ENCODE measurements at places on chromosomes 16 and 17.

- no peak for DNase-seq
These were observed 46.2 kb downstream of the ZFPM1 start for GRCh38 chr16:88499292-88499691.

DNA sequence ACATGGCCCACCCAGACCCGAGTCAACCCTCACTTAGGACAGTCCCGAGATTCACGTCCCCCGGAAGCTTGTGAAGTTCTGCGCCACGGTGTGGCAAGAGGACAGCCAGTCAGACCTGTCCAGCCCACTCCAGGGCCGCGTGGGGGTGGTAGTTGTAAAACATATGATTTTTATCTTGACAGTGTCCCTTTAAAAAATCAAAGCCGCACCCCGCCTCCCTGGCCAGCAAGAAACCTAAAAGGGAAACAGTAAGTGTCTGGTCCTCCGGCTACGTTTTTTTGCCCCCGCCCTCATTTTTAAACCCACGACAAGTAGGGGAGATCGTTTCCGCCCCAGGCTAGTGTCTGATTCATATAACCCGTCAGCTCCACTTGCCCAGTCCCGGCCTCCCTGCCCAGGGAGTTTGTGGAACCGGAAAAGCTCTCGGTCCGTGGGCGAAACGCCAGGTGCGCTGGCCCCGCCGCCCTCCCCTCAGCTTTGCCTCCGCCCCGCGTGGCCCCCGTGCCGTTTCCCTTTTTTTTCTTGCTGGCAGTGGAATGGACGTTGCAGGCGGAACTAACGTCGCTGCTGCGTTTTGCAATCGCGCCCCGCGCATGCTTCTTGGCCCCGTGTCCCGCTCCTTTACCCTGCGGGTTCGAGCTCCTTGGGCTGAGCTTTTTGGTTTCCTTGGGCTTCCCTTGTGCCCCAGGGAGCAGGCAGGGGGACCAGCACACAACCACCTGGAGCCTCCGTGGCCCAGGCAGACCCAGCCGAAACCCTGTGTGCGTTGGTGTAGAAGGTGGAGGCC is 13.3 kb upstream of the NUDT16L1 start:
- peak; percentile 78 for DNase-seq

DNA sequence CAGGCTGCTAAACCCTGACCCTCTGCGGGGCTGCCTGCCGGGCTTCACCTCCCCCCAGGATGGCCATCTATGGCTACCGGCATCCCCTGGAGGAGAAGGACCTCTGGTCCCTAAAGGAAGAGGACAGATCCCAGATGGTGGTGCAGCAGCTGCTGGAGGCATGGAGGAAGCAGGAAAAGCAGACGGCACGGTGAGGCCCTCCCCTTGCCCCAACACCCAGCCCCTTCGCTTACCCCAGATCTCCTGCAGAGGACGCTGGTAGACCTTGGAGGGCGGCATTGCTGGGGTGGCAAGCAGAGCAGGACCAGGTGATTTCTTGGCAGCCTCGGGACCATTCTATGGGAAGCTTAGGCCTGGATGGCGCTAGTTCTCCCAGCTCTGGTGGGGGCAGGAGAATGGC is 24.5 kb downstream of the ABCC3 start:
- DNase-seq, result no peak

DNA sequence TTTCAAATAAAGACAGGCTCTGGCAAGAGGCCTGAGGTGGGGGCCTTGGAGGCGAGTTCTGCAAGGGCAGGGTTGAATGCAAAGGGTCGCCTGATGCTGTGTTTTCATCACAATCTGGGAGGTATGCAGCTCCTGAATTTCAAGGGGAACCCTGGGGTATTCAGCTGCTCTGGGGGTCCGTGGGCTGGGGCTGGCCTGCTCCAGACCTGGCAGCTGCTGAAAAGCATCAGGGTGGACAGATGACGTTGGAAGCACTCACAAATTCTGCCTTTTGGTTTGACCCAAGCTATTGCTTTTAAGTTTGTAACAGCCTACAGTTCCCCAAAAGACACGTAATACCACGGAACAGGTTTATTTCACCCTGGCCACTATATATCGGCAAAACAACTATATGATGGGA is 1.3 kb downstream of the DNAH17 start:
- DNase-seq, result no peak

GRCh38 chr17:64055183-64056142 is 35.0 kb upstream of the ICAM2 start:
- no peak for DNase-seq

DNA sequence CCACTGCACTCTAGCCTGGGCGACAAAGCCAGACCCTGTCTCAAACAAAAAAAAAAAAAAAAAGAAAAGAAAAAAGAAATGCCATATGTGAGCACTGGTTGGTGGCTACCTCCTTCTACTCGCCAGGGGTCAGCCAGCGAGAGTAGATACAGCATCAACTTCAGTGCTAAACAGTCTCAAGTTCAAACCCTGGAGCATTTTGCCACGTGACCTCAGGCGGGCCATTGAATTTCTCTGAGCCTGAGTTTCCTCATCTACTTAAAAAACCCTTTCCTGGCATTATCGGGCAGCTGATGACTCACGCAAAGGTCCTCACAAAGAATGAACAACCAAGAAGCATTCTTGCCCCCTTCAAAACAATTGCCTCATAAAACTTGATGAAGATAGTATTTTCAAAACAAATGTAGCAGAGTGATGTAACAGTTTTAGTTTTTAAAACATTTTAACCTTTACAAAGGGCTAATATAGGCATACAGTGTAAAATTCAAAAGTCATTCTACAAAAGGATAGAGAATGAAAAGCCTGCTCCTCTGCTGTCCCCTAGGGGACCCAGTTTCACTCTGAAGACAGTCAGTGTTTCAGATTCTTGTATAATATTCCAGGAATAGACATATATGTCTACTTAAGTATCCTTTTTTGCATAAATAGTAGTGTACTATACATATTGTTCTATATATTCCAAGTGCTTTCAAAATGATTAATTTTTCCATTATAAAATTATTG is 28.4 kb downstream of the DNAH2 start:
- peak; percentile 79 for DNase-seq

- DNase-seq, result no peak
These were observed 2.2 kb downstream of the GALNS start for GRCh38 chr16:88854306-88855111.

DNA sequence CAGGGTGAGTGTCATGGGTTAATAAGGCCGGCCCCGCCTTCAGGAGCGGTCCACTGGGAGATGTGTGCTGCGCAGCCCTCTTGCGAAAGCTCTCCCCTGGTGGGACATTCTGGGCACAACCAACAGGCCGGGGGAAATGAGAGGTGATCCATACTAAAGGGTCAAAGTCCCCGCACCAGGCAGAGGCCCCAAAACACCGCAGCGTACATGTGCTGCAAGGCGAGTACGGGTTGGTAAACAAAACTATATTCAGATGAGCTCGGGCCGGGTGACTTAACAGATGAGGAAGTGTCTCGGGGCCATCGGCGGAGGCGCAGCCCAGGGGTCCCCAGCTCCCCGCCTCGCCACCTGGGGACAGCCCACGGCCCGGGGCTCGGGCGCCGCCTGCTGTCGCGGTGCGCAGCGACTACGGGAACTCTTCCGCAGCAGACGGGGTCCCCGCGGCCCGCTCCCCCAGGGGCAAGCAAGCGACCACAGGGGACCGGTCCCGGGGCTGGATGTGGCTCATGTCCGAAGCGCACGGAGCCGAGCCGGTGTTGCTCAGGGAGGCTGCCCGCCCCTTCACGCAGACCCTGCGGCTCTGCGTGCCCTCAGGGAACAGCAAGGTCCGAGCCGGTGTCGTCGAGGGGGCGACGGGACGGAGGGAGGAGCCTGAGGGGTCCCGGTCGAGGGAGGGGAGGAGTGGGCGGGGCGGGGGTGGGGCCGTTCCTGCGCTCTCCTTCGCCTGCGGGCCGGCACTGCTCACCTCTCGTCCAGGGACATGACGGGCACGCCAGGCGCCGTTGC is at the start of gene RAB37:
TSS of gene RAB37 (plus strand) at position 744 of the 786 bp plus-strand sequence. CDS start at position 761, 17 bp downstream.
- DNase-seq, result no peak

DNA sequence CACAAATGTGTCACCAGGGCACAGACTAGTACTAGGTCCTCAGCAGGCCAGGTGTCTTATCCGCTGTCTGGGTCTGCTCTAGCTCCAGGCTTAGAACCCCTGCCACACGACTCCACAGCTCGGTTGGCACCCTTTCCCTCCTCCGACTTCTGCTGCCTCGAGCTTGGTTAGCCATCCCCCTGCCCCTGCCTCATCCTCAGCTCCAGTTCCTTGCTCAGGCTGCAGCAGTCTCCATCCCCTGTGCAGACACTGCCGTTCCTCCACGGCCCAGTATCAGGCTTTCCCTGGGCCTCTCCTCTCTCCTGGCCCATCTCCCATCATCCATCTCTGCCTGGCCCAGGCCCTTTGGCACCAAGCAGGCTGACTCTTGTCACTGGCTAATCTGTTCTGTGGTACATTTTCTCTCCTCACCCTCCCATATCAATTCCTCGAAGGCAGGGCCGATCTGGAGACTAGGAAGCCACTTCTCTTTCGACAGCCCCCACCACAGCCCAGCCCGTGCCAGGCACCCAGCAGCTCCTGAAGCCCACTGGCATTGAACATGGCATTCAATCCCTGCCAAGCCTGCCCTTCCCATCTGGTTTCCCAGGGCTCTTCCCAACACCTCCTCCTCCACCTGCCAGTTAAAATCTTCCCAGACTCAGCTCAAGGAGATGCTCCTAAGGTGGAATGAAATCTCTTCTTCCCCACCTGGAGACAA is 1.4 kb upstream of the GRN start:
- no peak for DNase-seq

- peak; percentile 58 for DNase-seq
These were observed at the start of gene C1QL1 for GRCh38 chr17:44968225-44969143. Gene C1QL1, minus strand, starts transcription at chr17:44968303. Its CDS starts 255 bp downstream, at chr17:44968048.

GRCh38 chr17:58517378-58517927 is 3.0 kb upstream of the MTMR4 start:
- DNase-seq, result no peak

DNA sequence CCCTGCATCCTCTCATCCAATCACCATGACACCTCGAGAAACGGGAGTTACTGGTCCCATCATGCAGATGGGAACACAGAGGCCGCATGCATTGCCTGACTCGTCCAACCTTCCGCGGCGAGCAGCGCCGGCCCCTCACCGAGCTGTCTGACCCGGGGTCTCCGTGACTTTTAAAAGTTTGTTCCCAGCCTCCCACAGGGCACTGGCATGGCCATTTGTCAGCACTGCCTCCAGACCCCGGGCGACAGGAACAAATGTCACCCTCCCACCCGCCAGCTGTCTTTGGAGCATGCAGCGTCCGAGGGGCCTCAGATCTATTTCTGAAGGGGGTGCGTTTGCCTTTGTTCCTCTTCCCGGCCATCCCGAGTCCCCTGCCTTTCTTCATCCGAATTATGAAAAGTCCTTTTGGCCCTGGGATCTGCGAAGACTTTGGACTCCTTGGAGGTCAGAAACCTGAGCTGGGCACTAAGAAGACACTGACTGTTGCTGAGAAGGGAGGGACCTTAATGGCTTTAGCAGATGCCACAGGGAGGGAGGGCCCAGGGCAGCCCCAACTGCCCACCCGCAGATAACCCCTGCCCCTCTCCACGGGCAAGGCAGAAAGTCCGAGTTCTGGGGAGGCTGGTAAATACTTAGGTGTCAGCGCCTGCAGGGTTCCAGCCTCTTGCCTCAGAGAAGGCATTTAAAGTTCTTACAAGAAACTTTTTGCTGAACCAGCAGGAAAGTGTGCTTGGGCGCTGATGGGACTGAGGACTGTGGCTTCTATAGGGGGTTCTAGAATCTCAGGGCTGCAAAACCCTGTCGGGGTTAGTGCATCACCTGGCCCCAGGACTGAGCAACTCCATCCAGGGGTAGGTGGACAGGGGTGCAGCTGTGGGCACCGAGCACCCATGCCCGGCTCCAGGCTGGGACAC is 348.1 kb downstream of the FOXL1 start:
- no peak for DNase-seq

GRCh38 chr16:89303617-89304016 is 86.1 kb downstream of the ZNF778 start:
- DNase-seq, result no peak

DNA sequence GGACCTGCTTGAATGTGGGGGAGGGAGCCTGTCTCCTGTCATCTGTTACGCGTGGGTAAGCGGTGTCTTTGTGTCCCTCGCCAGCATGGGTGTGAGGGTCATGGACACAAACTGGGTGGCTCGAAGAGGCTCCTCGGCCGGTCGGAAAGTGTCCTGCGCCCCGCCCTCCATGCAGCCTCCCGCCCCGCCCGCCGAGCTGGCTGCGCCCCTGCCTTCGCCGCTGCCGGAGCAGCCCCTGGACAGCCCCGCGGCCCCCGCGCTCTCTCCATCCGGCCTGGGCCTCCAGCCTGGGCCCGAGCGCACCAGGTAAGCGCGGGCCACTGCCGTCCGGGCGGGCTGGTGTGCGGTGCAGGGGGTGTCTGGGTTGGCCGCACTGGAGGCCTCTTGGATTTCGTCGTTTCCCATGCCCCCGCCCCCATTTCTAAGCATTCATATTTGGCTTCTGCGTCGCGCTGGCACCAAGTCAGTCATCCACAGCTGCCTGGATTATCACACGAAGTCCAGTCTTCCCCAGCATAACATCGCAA is 43.8 kb downstream of the ELAC2 start:
- DNase-seq, result no peak

DNA sequence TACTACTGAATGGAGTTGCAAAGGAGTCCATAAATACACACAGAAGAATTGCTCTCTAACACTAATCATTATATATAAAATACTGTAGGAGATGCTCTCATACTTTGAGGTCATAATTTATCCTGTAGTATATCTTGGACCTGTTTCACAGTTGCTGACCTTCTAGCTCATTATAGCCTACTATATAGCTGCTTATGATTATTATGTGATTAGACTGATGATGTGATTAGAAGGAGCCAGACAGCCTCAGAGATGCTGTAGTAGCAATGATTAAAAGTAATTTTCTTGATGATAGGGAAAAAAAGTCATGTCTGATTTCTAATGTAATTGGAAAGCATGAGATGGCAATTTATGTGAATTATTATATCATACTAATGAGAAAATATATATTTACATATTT is 455.7 kb downstream of the CNTNAP4 start:
- DNase-seq, result no peak

DNA sequence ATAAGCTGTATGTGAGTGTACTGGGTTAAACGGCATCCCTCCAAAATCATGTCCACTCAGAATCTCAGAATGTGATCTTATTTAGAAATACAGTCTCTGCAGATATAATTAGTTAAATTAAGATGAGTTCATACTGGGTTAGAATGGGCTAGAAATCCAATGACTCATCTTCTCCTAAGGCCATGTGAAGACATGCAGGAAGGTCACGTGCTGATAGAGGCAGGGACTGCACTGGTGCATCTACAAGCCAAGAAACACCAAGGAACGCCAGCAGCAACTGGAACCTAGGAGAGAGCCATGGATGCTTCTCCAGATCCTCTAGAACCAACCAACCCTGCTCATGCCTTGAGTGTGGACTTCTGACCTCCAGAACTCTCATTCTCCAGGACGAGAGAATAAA is 241.0 kb downstream of the XYLT1 start:
- DNase-seq, result no peak
